ENCODE measurements at places on chromosomes 7 and 10.

GRCh38 chr10:16843252-16843870 lies 26.1 kb upstream of the RSU1 start:
- peak; percentile 77 for DNase-seq

DNA sequence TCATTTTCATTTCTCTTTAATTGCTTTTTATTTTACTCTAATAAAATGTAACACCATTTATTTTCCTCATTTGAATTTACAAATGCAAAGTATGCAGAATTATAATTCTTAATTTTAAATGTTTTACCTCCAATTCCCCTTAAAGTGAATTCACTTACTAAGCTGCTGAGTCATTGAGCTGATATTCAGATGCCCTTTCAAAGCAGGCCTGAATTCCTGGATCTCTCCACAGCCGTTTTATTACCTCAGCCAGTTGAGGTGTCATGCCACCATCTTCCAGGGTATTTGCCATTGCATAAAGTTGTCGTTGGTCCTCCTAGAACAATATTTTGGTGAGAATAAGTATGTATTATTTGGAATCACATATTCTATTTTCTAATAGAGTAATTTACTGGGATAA lies 33.2 kb downstream of the GNAT3 start:
- peak; percentile 48 for DNase-seq

DNA sequence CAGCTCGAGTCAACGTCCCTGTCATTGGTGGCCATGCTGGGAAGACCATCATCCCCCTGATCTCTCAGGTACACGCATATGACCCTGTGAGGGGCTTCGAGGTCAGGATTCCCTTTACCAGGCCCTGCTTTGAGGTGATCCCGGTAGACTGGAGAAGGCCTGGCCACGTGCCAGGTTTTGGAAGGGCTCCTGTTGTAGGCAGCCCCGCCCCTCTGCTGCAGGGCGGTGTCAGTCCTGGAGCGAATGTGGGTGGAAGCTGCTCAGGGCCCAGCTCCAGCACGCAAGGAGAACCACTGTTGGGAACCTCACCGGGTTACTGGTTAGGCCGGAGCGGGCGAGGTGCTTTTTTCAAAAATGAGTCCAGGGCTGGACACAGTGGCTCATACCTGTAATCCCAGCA lies 15.6 kb downstream of the MDH2 start:
- DNase-seq, result peak; percentile 34

DNA sequence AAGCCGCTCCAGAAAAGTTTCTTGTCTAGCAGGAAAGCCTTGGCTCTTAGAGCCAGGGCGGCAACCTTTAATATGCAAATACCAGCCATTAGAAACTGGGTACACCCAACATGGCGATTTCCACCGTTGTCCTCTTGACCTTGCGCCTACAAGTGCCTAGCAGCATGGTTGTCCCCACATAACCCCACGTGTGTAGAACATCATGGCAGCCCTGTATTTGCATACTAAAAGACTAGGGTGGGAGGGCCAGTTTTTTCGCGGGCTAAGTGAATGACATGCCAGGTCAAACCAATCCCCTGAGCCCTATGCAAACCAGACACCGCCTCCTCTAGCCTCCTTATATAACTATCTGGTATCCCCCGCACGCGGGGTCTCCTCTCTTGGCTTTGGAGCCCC lies 58.4 kb upstream of the FZD8 start:
- DNase-seq, result no peak

DNA sequence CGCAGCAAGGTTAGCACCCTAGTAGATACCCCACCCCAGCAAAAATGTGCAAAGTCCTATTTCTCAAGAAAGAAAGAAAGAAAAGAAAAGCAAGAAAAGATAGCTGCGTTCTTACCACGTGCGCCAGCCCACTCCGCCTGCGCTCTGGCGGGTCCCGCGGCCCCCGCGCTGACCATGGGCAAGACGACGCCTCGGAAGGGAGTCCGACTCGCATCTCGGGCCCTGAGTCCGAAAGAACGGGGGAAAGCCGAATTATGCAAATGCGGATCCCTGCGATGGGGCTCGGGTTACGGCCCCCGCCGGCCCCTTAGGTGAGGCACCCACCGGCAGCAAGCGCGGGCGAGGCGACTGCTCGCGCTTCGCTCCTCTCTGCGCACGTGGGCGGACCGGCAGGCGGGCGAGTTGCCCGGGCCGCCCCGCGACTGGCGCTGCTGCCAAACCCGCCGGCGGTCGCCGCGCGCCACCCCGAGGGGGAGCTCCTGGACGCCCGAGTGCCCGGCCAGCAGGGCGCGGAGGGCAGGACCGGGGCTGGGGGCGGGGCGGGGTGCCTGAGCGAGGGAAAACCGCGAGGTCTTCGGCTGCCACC lies 2.4 kb upstream of the EGR2 start:
- peak; percentile 65 for DNase-seq

DNA sequence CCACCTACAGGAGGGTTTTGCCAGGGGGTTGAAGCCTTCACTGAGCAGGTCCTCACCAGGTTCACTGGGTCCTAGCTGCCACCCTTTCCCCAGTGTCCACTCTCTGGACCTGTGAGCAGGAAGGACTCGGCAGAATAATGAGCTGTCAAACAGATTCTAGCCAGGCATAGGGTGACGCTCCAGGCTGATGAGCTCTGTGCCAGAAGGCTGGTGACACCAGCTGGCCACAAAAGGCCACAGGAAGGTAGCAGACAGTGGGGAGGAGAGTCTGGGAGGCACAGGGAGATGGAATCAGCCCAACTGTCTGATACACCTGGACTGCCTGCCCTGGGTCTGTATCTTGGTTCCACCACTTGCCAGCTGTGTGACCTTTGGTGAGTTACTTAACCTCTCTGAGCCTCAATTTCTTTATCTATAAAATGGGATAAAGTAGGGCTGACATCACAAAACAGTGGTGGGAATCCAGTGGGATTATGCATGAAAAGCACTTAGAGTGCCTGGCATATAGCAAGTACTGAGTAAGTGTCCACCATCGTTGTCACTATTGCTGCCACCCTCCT lies 26.7 kb upstream of the NDST2 start:
- DNase-seq, result no peak

DNA sequence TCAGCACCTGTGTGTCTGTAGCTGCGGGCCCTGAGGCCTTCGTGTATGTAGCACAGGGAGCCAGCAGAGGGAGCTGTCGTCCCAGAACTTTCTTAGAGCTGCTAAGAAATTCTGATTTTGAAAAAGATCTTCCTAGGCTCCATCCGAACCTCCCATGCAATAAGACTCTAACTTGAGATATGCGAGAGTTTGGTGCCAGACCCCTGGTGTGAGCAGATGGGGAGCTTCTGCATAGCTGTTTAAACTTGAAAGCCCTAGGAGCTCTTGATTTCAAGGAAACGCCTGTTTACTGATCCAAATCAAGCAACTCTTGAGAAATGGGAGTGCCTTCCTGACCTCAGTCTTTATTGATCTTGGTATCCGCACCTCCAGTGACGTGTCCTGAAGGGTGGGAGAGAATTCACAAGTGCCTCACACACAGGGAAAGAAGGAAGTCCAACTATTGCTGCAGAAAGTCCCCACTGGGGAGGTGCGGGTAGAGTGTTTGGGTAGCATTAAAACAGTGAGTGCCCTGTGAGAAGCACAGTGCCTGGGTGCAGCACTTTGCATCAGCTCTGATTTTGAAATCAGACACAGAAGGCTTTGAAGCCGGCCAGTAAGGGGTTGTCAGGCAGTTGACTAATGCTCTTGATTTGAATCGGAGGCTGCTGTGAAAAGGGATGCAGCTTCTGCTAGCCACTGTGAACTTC lies 66.4 kb upstream of the STRIP2 start:
- DNase-seq, result peak; percentile 86

Measured in erythroblast (primary cell).